ENCODE measurements at places on chromosomes 2 and 18.

- no peak for DNase-seq
Measured at GRCh38 chr18:10157706-10158105, 243.9 kb downstream of the VAPA start.

- DNase-seq = no peak
Measured at GRCh38 chr18:65279668-65280305, 471.0 kb upstream of the CDH7 start.

- no peak for DNase-seq
Measured at GRCh38 chr2:108944601-108945331, 44.3 kb downstream of the EDAR start.

DNA sequence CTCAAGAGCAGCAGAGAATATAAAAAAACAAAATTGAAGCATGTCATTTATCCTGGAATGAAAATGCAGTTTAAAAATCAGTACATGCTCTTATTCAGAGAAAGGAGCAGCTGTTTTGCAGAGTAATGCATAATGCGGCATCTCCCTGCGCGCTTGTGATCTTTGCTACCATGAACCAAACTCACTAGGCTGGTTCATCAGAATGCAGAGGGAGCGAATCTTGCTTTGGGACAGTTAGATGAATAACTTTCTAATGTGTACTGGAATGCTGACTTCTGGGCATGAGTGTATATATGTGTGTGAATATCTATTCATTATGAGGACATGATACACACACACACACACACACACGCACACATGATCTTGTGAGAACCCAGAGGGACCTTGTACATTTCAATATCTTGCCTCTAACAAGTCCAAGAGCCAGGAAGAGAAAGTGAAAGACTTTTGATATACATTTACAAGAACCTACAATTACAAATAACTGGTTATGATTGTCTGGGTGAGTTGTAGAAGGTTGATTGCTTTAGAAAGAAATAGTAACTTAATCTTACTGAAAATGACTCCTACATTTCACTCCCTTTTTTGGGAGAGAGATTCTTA lies 54.1 kb upstream of the THOC1 start:
- no peak for DNase-seq

GRCh38 chr2:84257831-84258230 lies 201.2 kb downstream of the SUCLG1 start:
- DNase-seq = no peak

DNA sequence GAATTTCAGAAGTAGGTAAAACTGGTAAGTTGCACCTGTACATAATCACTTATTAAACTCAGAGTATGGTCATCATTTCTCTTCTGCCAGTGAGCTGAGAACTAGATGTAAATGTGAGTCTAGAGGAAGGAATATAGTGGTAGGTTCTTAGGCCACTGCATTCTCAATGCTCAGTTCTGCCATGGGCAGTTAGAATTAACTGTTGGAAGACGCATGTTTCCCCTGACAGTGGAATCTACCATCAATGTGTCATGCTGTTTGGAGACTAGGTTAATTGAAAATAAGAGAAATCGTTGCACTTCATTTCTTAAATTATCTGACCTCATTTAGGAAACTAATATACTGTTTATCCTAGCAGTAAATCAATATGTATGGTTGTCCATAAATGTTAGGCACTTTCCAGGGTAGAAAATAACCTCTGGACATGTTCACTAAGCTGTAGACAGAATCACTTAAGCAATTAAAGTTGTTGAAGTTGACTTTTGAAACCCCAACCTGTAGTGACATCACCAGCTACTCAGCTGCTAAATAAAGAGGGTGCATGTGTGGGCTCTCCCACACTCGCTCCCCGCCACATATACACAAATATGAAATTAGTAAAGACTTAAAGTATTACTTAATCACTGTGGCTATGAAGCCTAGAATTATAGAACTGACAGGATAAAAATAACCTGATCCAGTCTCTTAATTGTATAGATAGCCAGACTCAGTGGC lies 91.5 kb upstream of the NOSTRIN start:
- no peak for DNase-seq

DNA sequence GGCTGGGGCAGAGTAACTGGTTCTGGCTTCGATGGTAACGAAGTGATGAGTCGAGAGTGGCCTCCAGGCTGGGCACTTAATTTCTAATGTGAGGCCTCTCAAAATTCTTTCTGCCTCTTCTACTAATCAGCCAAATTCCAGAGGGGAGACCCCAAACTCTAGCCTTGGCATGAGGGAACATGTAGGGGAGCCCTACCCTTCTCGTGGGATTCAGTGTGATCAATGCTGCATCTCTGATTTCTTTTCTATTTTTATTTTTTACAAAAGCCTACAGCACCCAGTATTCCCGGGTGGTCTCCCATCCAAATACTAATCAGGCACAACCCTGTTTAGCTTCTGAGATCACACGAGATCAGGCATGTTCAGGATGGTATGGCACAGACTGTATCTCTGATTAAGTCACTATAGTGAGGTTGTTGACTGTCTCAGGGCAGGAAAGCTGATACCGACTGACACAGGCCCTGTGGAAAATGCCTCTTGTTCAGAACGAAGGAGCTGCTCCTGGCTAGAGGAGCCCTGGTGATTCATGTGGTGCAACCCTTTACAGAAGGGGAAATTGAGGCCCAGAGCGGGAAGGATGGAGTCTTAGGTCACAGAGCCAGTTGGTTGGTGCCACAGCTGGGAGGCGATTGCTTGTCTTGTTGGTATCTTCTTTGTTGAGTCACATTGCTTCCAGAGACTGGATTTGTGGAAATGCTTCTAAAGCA lies 126.3 kb upstream of the HS6ST1 start:
- no peak for DNase-seq

DNA sequence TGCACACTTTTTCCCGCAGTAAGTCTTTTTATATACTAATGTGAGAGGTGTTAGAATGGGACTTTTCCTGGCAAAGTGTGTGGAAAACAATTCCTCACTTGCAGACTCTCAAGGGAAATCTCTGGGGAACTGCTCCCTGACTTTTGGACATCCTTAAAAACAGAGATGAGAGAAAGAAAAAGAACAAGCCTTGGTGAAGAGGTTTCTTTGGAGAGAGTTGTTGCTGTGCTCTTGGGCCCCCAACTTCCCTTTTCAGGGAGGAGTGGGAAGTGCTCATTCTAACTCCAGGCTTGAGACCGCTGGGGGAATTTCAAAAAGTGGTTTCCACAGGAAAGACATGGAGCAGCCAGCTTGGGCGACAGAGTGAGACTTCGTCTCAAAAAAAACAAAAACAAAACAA lies 142.6 kb upstream of the SPRED2 start:
- DNase-seq = no peak

GRCh38 chr2:207107551-207107950 lies 58.2 kb downstream of the KLF7 start:
- DNase-seq = peak; percentile 28

DNA sequence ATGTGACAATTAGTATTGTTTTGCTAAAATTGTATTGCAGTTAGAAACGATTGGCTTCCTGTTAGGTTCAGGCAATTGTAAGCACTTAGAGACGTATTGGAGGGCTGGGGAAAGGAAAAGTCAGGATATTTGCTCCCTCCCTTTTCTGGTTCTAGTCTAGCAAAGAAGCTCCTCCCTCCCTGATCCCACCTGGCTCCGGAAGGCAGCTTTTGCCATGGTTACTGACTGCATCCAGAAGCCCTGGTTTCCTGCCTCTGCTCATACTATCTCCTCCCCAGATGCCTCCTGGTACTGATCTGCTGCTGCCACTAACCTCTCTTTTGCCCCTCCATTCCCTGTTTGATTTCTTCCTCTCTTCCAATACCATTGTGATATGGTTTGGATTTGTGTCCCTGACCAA lies 275.9 kb downstream of the MREG start:
- DNase-seq = no peak

DNA sequence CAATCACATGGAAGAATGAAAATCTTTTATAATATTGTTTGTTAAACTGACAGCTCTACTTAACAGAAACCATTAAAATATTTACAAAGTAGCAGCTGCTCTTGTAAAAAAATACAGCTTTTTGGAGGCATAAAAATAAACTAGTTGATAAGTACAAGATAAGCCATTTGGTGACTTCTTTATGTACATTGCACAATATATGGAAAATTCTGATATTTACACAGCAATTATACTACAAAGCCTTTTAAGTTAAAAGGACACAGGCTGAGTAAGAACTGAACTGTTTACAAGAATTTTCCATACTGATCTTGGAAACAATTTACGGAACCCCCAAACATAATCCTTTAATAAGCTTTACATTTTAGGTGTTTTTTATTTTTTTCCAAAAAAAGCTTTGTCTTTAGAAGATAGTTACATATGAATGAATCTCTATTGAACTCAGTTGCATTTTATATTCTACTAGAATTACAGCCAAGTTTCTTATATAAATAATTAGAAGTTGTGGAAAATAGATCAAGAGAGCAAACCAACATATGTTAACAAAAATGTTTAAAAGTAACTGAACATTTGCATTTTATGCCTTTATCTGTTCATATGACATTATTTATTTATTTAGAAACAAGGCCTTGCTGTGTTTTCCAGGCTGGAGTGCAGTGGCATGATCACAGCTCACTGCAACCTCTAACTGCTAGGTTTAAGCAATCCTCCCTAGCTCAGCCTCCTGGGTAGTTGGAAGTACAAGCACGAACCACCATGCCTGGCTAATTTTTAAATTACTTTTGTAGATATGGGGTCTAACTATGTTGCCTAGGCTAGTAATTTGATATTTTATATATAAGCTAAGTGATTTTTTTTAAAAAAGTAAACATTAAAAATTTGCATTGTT lies 142.5 kb downstream of the OTX1 start:
- DNase-seq = no peak

GRCh38 chr18:76489081-76489480 lies 6.0 kb downstream of the ZNF516 start:
- DNase-seq = no peak

DNA sequence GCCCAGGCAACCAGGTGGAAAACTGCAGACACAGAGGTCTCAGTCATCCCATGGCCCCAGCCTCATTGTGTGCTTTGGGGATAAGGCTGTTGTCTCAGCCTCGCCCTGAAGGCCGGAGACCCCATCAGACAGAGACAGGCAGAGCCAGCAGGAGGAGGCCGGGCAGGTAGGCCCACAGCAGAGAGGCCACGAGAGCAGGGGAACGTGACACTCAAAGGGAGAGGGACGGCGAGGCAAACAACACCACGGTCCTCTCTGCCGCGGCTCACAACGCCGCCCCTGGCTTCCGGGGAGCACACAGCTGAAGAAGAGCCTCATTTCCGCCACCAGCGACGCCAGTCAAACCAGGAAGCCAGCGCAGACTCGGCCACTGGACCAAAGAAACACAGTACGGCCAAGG lies 103.3 kb downstream of the ZNF516 start:
- no peak for DNase-seq

DNA sequence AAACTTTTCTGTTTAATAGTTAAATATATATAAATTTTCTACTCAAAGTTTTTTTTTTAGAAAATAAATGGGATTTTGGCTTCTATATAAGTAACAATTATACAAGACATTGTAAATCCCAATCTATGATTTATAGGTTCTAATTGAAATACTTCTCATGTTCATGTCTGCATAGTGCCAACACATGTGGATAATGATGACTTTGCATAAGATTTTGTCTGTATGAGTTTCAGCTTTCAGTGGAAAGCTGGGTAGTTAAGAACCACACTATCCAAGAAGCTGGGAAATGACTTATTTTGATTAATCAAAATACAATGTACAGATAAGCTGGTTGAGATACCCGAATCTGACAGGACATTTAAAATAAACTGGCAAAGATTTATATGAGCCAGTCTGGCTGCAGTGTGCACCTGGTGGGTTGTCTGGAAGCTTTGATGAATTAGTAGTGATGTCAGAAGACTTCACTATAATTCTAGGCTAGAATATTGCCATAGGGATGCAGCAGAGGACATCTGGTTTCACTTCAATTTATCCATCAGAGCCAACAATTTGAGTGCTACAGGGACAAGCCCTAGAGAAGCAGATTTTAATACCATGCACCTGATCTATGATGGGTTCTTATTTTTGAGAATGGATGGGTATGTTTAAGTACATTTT lies 45.4 kb downstream of the EML6 start:
- no peak for DNase-seq

GRCh38 chr2:28674062-28674712 lies 77.4 kb upstream of the PPP1CB start:
- DNase-seq = no peak

DNA sequence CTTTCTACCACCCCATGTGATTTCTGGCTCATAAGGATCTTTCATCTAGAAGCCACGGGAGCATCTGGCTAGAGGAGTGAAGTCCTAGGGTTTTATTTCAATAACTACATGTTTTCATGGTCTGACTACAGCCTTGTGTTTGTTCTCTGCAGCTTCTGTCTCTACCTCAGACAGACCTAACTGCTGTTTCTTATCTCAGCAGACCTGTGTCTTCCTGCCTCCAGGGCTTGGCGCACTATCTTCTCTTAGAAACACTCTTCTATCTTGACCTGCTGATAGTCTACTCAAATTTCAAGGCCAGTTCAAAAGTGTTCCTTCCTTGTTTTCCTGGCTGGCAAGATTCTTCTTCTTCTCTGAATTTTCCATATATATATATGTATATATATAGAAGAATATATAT lies 11.0 kb upstream of the TRIB2 start:
- DNase-seq = no peak

DNA sequence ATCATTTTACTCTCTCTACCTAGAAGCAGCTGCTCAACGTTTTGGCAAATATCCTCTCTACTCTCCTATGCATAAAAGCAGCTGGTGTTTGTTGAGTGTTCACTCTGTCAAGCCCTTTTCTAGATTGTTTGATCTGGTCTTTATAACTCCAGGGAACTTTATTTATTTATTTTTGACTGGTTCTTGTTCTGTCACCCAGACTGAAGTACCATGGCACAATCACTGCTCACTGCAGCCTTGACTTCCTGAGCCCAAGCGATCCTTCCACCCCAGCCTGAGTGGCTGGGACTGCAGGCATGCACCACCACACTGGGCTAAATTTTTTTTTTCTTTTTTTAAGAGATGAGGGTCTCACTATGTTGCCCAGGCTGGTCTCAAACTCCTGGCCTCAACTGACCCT lies 12.7 kb downstream of the CATIP start:
- no peak for DNase-seq

DNA sequence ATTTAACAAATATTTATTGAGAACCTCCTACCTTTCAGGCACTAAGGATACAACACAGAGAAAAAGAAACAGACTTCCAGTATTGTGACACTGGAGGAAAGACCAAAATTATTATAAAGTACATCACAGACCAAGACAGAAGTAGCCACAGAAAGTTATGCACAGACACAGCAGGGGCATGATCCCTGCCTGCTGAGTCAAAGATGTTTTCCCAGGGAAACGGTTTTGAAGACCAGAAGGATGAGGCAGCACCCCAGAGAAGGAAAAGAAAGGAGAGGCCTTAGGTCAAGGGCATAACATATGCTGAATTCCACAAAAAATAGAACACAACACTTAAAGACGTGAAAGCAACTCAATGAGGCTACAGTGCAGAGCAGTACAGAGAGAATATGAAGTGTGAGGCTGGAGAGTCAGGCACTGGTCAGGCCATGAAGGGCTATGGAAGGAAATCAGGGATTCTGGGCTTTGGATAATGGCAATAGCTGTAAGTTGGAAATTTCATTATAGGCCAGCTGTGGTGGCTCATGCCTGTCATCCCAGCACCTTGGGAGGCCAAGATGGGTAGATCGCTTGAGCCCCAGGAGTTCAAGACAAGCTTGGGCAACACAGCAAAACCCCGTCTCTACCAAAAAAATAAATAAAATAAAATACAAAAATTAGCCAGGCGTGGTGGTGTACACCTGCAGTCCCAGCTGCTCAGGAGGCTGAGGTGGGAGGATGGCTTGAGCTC lies 8.2 kb downstream of the ADAM17 start:
- DNase-seq = no peak

Measured in T-cell (primary cell).